Activated naive CD8-positive, alpha-beta T cell treated with anti-CD3 and anti-CD28 coated beads, Interleukin-2, amount 10 ng/mL, durations not matched to agents 7 days and 5 days (primary cell): ENCODE measurements at places on chromosomes 1 and 21.

- no peak for DNase-seq
Measured at GRCh38 chr1:119956306-119956705, 60.0 kb upstream of the ADAM30 start.

GRCh38 chr1:92374223-92374622 lies 75.4 kb downstream of the RPAP2 start:
- DNase-seq: no peak

DNA sequence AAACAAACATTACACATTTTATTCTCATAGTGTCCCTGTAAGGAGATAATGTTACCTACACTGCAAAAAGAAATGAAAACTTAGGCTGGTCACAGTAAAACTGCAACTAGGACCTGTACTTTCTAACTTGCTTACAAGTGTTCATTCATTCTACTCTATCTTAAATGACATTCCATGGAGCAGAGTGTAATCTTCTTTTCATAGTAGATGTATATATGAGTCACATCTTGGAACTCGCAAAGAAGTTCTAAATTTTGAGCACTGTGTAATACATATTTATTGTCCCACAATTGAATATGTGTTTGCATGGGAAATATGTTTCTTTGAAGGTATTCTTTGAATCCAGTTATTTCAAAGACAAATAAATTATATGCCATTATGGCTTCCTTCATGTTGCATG lies 1258.5 kb upstream of the ADGRL2 start:
- no peak for DNase-seq

DNA sequence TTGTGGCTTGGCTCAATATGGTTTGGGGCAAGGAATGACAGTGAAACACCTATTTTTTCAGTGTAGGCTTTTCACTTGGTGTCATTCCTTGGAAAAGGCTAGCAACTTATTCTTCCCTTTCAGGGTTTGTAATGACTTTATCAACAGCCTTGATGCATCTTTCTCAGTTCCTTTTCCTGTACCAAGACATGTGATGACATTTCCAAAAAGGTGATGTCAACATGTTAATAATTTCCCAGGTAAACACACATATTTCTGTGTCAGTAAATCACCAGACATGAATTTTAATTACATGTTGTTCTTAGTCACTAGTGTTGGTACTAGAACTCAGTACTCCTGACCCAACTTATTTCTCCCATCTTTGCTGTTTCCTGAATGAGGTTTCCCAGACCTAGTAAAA lies 37.8 kb upstream of the RRP15 start:
- DNase-seq: no peak
